ENCODE measurements at places on chromosomes 16 and 17.

GRCh38 chr16:11380836-11381235, 35.6 kb downstream of the RMI2 start:
- no peak for DNase-seq

DNA sequence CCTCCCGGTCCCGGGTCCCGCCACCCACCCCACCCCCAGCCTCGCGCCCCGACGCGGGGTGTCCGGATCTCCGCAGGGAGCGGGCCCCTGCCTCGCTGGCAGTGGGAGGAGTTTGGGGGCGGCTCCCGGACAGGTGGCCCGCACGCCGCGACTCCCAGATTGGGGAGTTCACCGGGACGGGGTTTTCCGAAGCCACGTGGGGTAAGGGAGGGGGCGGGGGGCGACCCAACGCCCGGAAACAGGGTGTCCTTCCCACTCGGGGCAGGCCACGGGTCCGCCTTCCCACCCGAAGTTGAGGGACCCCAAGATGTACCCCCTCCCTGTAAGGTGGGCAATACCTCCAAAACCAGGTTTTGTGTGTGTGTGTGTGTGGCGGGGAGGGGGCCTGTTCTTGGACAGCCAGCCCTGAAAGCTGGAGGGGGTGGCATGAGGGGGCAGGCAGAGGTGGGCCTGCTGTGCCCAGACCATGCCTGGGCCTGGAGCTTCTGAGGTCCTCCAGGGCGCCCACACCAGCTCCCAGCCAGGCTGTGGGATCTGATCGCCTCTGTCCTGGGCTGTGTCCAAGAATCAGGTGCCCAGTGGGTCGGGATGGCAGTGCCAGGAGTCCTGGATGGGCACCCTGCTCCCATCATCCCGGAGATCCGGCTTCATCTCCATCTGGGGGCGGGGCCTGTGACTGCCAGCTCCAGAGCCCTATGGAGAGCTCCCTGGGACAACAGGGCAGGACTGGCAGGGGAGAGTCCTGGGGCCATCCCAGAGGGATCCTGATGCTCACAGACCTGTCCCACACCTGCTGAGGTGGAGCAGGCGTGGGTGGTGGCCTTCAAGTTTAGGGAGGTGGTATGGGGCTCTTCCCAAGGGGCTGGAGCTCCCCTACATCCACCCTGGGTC, 767 bp downstream of the SYNGR2 start:
- peak; percentile 56 for DNase-seq

GRCh38 chr16:81610144-81610842, 165.7 kb downstream of the CMIP start:
- no peak for DNase-seq

DNA sequence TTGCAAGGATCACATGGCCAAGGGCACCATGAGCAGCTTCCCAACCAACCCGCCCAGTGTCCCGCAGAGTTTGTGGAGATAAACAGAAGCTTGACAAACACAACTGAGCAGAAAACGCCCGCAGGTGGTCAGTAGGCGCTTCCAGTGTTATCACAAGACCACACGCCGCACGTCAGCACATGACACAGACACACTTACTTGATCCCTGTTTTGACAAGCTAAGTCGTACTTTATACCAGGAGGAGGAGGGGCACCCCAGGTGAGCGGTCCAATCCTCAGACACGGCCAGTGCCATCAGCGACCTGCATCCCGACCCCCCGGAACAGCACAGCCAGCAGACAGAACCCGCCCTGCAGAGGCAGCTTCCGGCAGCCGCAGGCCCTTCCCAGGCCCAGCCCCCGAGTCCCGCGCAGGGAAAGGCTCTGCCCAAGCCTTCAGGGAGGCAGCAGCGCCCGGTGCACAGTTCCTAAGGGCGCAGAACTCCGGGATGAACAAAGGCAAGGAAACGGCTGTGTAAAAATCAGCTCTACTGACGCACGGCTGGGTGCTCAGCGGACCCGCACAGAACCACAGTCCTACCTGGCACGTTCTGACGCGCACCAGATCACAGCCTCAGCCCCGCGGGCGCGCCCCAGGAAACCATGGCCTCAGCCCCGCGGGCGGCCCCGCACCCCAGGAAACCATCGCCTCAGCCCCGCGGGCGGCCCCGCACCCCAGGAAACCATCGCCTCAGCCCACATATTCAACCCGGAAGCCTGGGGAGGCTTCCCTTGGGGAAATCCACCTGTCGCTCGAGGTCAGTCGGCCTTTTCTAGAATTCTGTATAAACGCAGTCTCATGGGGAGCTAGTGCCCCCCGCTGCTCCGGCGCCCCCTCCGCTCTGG, 27.8 kb downstream of the AXIN1 start:
- DNase-seq: peak; percentile 47

DNA sequence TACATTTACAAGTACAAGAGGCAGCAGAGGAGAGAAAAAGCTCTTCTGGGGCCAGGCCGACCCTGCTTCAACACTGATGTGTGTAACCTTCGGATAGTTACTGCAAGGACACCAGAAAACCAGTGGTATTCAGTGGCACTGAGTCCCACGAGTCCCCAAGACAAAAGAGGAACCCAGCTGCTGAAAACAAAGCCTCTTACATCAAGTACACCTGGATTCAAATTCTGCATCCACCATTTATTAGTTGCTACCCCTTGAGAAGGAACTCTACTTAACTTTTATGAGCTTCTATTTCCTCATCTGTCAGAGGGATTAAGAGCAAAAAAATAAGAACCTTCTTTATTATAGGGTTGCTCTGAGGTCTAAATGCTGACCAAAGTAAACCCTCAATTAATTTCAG, 2.6 kb downstream of the EARS2 start:
- DNase-seq: no peak

GRCh38 chr16:10368969-10369551, 16.8 kb upstream of the ATF7IP2 start:
- no peak for DNase-seq

DNA sequence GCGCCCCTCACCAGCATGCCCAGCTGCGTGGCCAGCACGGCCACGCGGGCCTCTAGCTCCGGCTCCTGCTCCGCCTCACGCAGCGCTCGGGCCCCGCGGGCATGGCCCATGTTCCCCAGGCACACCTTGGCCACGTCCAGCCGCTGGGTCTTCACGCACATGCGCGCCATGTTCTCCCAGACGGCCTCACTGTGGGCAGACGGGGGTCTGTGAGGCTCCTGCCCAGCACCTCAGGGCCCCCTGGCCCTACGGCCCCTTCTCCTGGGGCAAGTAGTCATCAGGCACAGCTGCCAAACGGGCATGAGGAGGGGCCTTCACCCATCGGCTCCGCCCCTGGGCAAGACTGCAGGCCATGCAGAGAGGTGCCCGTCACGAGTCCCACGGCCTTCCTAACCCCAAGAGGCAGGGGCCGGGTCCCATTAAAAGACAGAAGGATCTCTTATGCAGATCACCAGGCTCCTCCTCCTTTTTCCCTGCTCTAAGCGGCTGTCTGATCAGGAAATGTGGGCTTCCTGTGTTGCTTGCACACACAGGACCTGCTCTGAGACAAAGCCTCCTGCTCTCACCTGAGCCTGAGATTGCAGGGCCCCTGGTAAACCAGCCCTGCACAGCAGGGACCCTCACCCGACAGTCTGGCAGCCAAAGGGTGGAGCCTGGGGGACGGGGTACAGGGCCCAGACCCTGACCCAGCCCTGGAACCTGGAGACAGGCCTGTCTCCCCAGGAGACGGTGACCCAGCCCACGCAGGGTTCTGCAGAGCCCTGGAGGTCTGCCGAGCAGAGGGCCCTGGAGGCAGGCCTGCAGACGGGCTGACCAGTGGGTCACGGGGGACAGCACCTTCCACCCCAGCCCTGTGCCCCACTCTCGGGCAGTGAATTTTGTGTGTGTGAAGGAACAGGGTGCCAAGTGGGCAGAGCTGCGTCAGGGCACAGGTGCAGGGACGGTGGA, 6.6 kb upstream of the TMEM204 start:
- no peak for DNase-seq

DNA sequence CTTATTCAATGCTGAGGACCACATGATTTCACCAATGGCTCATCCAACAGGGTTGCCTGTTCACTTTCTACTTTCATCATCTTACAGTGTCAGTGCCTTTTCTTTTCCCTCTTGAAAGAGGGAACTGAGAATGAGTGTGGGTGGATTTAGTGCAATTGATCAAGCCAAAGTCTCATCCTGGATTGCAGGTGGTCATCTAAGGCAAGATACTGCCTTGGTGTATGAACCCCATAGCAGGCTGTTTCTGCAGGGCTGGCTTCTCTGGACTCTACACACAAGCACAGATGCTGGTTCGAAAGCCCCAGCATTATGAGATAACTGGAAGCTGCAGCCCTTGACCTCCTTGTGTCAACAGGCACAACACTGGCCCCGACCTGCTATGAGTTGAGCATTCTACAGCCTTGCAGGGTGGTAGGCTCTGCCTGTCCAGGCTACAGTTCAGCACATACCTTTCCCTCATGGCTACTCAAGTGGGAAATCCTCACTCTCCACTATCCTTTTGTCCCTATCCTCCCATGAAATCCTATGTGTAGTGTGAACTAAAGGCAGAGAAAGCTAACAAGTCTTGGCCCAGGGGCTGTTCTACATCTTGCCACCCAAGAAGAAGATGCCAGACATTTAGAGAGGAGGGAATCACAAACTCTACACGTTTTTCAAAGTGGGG, 358.7 kb downstream of the SLC39A11 start:
- no peak for DNase-seq

DNA sequence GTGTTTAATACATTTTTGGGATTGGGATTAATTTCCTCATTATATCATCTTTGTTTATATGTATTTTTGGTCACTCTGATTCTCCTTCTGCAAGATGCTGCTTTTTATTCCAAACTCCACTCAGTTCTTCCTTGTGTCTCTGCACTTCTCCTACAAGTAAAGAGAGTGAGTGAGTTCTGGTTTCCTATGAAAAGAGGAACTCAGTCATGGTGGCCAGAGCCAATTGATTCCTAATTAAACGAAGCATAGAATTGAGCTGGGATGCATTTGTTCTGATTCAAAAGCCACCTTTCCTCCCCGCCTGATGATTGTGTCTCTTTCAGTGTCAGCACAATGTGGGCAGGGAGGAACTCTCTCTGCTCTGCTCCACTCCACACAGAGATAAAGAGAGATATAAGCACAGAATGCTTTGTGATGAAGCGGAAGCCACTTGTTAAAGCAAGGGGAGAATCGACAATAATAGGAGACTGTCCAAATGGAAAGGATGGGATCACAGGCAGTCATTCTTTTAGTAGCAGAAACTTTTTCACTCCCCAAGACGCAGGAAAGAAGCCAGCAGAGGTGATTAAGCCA, 121.3 kb upstream of the GOT2 start:
- DNase-seq: no peak

DNA sequence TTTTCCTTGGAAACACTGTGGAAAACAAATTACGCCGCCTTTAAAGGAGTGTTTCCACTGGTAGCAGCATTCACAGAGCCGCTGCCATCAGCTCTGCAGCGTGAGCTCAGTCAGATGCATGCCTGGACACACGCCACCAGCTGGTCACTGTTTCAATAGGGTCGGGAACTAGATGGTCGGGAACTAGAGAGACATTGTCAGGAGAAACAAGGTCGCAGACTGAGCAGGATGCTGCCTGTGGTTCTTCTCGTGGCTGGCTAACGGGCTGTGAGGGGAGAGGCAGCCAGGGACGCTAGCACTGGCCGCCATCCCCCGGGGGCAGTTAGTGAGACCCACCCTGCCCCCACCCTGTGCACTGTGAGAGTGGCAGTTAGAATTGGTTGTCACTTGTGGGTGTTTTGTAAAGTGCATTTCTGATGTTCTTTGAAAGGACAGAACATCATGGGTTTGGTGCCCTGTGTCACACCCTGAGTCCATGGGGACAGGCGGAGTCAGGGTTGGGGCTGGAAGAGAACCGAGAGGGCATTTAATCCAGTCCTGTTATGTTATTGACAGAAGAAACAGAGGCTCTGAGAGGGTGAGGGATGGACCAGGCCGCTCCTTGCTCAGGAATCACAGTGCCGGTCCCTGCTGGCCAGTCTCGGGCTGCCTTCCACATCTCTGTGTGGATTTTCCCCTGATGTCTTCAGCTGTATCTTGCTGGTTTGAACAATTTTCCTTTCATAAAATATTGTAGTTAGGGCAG, 86.3 kb downstream of the SPECC1 start:
- DNase-seq: peak; percentile 53

- DNase-seq: no peak
Measured at GRCh38 chr17:50258647-50259476, 15.4 kb upstream of the TMEM92 start.

- DNase-seq: peak; percentile 60
Measured at GRCh38 chr17:76524598-76525512, 12.7 kb downstream of the CYGB start.

- DNase-seq: no peak
Measured at GRCh38 chr16:76683051-76683450, 405.9 kb downstream of the CNTNAP4 start.

- DNase-seq: no peak
Measured at GRCh38 chr17:4407216-4407615, 26.5 kb upstream of the SPNS3 start.

GRCh38 chr17:63985387-63986140, 12.6 kb upstream of the PRR29 start:
- DNase-seq: no peak

GRCh38 chr17:773467-774312, 8.4 kb downstream of the GLOD4 start:
- no peak for DNase-seq

GRCh38 chr17:3036800-3037199, 26.6 kb downstream of the OR1D5 start:
- DNase-seq: no peak

GRCh38 chr16:82900559-82900958, 273.8 kb downstream of the CDH13 start:
- no peak for DNase-seq

DNA sequence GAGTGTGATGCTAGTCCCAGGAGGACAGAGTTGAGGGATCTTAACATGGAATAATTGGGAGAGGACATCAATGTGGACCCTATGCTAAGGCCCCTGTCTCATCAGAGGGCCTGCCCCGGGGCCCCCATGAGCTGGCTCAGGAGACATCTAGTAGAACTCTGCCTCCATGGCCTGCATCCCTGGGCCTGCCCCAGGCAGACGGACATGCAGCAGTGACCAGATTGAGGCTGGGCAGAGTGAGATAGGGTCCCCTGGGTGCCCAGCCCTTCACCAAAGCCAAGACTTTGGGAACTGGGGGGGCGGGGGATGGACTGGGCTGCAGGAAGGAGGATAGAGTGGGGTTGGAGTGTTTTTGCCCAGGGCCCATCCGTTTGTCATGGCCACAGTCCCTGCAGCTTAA, 115.2 kb downstream of the CCDC182 start:
- no peak for DNase-seq

GRCh38 chr17:43769859-43770258, 8.9 kb downstream of the DUSP3 start:
- no peak for DNase-seq
